ENCODE measurements at places on chromosomes 13 and 19.

DNA sequence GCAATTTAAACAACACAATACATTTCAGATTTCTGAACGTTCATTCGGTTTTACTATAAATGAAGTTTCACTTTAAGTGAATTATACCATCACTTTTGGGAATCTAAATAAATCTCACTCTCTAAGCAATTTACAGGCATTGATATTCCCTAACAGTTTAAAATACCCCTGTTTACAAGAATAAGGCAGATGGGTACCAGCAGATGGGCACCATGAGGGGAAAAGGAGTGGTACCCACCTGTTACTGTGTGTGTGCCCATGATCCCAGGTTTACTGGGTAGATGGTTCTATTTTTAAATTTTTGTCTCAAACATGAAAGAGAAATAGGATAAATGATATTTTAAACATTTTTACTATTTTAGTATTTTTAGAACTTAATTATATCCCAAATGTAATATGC is 212.9 kb downstream of the PCDH9 start:
- DNase-seq: no peak

GRCh38 chr19:45922281-45922680 is 7.7 kb upstream of the NANOS2 start:
- DNase-seq: peak; percentile 14

- DNase-seq: no peak
These were observed 458 bp downstream of the ARHGEF1 start for GRCh38 chr19:41883463-41883820.

GRCh38 chr19:49447485-49448431 is 3.9 kb downstream of the PIH1D1 start:
- DNase-seq: peak; percentile 44

- no peak for DNase-seq
These were observed 736 bp downstream of the SMAD9 start for GRCh38 chr13:36919171-36919832.

- DNase-seq: no peak
These were observed 13.2 kb downstream of the KLK5 start for GRCh38 chr19:50939596-50939995.

DNA sequence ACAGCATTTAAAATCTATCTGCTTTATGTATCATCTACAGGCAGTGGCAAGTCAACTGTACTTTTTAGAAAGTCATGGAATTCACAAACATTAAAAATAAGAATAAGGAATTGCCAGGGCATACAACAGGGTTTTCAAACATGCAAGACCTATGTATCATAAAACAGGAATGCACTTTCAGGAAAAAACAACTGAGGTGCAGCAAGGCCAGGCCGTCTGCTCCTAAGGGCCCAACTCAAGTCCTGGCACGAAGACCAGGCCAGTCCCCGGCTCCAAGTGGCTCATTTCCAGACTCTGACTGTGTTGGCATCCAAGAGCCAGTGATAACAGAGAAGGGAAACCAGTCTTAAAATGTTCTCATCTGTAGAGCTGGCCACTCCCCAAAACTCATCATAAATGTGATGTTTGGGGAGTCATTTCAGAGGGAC is 7.1 kb downstream of the RFX2 start:
- DNase-seq: no peak

- DNase-seq: no peak
These were observed 11.7 kb upstream of the ADGRE5 start for GRCh38 chr19:14369399-14370168.

- DNase-seq: no peak
These were observed 239.9 kb upstream of the SLC10A2 start for GRCh38 chr13:103306163-103306562.

- peak; percentile 18 for DNase-seq
These were observed 706.4 kb upstream of the SLC10A2 start for GRCh38 chr13:103772576-103772975.

- DNase-seq: peak; percentile 6
These were observed 772.5 kb upstream of the SLITRK1 start for GRCh38 chr13:84654654-84655275.

DNA sequence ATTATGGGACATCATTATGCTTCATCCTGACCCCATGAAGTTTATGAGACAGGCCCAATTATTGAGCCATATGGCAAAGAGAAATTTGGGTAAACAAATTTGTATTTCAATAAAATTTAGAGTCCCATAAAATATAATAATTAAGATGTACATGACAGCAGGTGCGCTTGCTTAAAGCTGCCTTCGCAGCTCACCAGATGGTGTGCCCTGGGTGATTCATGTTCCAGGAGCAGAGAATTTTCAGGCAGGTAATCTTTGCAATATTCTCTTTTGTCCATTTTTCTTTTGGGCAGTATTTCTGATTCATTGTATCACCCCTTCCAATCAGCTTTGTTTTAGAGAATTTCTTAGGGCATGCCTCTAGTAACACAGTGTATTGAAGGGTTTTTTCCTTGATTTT is 39.5 kb upstream of the WASF3 start:
- DNase-seq: no peak

DNA sequence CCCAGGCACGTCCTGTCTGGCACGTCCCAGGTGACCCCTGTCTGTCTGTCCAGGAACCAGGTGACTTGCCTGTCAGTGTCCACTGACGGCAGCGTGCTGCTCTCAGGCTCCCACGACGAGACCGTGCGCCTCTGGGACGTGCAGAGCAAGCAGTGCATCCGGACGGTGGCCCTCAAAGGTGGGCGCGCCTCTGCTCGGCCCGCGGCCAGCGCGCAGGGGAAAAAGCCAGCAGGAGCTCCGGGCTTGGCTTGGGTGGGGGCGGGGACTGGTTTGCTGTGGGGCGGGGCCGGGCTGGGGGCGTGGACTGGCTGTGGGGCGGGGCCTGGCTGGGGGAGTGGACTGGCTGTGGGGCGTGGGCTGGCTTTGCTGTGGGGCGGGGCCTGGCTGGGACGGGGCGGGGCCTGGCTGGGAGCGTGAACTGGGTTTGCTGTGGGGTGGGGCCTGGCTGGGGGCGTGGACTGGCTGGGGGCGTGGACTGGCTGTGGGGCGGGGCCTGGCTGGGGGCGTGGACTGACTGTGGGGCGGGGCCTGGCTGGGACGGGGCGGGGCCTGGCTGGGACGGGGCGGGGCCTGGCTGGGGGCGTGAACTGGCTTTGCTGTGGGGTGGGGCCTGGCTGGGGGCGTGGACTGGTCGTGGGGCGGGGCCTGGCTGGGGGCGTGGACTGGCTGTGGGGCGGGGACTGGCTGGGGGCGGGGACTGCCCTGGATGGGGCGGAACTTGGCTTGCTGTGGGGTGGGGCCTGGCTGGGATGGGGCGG is 7.2 kb downstream of the WDR18 start:
- no peak for DNase-seq

GRCh38 chr19:41877916-41878905 is 1.1 kb downstream of the CD79A start:
- no peak for DNase-seq

- no peak for DNase-seq
These were observed 151.9 kb downstream of the LACC1 start for GRCh38 chr13:44031555-44031954.

- no peak for DNase-seq
These were observed 686 bp downstream of the LENG8 start for GRCh38 chr19:54449701-54450069.

- no peak for DNase-seq
These were observed 5.3 kb upstream of the CNMD start for GRCh38 chr13:52744842-52745375.

- no peak for DNase-seq
These were observed 166.1 kb upstream of the SERP2 start for GRCh38 chr13:44207476-44207875.

DNA sequence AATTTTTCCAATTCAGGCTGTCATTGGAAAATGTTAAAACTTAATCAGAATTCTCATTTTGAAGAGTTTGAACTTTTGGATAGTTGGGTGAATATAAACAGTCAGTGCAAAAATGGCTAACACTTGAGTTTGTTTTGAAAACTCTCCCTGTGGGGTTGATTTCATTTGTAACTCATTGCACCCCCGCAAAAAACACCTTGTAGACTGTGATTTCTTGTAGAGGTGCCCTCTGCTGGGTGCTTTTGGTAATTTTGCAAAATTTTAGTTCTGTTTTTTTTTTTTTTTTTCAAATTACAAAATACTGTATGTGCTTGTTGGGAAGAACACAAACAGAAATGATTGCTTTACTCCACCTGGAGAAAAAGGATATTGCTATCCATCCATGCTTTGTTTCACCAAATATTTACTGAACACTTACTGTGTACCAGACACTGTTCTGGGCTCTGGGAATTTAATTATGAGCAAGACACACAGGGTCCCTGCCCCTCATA is 28.2 kb upstream of the GPI start:
- DNase-seq: peak; percentile 57

DNA sequence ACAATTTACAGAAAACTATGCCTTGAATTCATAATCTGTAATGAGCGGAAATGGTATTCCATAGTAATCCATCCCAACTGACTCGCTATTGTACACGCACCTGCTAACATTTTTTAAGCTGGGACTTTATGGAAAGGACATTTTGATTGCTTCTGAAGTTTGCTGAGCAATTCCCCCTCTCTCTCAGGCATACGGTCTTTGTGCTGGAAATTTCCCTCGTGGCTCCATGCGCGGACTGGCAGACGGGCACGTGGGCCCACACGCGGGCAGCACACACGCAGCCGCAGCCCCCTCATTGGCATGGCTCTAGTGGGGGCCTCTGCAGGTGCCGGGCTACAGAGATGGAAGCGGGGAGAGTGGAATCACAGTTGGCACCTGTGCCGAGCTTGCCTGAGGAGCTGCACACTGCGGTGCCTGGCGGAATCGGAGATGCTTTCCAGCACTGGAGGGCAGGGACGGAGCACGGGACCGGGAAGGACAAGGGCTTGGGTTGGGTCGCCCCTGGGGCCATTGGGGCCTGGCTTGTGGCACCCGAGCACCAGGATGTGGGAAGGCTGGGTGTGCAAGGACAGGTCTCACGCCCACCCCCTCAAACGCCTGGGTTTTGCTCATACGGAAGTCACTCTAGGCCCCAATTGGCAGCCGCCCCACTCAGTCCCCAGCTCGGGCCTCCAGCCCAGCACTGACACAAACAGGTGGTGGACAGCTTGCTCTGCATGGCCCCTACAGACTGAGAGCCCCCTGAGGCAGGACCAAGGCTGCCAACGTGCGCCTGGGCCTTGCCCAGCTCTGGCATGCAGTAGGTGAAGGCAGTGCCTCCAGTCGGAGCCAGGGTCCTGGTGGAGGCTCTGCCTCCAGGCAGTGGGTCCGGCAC is 30.2 kb upstream of the CCNE1 start:
- no peak for DNase-seq

DNA sequence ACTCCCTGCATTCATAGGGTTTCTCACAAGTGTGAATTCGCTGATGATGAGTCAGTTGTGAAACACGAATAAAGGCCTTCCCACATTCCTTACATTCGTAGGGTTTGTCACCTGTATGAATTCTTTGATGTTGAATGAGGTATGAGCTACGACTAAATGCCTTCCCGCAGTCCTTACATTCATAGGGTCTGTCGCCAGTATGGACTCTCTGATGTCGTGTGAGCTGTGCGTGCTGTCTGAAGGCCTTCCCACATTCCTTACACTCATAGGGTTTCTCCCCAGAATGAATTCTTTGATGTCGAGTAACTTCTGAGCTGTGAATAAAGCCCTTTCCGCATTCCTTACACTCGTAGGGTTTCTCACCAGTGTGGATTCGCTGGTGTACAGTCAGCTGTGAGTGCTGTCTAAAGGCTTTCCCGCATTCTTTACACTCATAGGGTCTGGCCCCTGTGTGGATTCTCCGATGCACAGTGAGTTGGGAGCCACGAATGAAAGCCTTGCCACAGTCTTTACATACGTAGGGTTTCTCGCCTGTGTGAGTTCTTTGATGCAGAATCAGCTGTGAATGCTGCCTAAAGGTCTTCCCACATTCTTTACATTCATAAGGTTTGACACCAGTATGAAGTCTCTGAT is 30.5 kb upstream of the COX7A1 start:
- no peak for DNase-seq

DNA sequence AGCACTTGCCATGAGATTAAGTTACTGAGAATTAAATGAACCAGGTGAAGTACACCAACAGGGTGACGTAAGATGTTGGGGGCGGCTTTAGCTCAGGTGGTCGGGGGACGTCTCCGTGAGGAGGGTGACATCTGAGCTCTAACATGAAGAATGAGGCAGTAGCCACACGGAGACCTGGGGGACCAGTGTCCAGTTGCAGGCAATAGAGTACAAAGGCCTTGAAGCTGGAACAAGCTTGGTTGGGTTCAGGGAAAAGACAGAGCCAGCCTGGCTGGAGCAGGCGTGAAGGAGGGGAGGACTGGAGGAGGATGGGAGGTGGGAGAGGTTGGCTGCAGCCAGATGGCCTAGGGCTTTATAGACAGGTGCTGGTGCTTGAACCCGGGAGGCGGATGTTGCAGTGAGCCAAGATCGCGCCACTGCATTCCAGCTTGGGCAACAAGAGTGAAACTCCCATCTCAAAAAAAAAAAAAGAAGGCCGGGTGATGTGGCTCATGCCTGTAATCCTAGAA is 1.6 kb downstream of the SPINT2 start:
- DNase-seq: no peak

- DNase-seq: no peak
These were observed 29.1 kb upstream of the NCCRP1 start for GRCh38 chr19:39167461-39168257.

GRCh38 chr19:45876411-45877197 is 9.3 kb downstream of the IRF2BP1 start:
- no peak for DNase-seq

DNA sequence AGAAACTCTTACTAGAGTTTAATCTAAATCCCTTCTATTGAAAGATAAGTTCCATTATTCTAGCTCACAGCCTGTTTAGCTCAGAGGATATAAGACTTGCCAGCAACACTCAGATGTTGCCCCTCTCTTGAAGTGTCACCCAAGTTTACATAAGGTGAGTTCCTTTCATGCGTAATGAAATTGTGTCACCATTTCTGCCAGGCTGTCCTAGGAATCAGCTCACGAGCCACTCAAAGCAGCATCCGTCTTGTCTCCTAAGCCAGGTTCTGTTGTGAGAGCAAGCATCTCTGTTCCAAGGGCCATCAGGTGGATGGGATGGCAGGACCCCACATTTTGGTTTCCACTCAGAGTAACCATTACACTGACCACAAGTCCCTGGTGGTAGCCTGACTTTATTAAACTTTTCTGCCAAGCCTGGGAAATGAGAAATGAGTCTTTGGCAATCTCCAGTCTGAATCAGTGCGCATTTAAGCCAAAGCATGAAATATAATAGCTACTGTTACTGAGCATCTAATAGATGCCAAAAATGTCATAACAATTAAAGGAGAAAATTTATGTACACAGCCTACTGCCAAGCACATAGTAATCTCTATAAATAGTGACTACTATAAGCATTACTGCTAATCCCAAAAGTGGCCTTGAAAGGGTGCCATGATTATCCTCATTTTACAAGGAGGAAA is 179.6 kb upstream of the MIR17HG start:
- DNase-seq: no peak

GRCh38 chr13:34161931-34162543 is 344.1 kb downstream of the RFC3 start:
- DNase-seq: no peak

DNA sequence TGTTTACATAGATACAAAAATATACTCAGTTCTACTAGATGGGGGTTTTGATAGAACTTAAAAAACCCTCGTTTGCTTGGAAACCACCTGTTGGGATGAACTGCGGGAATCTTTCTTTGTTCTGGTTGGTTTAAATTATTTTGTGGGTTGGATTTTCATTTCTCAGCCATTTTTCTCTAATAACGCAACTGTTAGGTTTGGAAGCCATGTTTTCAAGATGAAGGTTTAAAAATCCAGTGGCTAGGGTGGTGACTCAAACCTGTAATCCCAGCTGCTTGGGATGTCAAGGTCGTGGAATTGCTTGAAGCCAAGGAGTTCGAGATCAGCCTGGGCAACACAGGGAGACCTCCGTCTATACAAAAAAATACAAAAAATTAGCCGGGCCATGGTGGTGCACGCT is 1.6 kb downstream of the URI1 start:
- no peak for DNase-seq
